ENCODE measurements at places on chromosomes 2 and 18.
A peak's percentile ranks its signal among the peaks of the same experiment; 100 is the strongest.

GRCh38 chr2:119049968-119050704, 108.1 kb downstream of the MARCO start:
- no peak for DNase-seq

- DNase-seq = no peak
Measured at GRCh38 chr2:224513991-224514390, 71.2 kb downstream of the CUL3 start.

GRCh38 chr2:22520369-22521288, 864.4 kb upstream of the KLHL29 start:
- no peak for DNase-seq

GRCh38 chr2:190843890-190844699, 36.5 kb upstream of the GLS start:
- no peak for DNase-seq

GRCh38 chr2:127618551-127619202, 27.3 kb upstream of the GPR17 start:
- no peak for DNase-seq

- no peak for DNase-seq
Measured at GRCh38 chr18:3015851-3016250, 2.9 kb upstream of the LPIN2 start.

GRCh38 chr2:240129731-240130392, 6.2 kb downstream of the COPS9 start:
- no peak for DNase-seq

DNA sequence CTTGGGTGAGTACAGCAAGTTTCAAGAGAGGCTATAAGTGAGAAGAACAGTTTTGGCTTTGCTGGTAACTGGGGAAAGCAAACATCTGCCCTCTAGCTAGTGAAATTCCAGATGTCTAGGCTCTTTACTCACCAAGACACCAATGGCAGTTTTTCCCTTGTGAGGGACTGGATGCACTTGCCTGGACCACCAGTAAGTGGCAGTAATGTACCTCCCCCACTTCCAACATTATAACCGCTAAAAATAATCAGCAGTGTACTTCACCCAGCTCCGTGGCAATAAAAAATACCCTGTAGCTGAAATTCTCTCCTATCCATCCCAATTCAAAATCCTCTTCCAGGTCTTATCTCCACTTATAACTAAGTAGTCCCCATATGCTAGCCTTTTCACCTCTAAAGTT, 383.9 kb downstream of the ARHGAP15 start:
- DNase-seq = no peak

- DNase-seq = no peak
Measured at GRCh38 chr2:63926815-63927214, 85.1 kb downstream of the UGP2 start.

DNA sequence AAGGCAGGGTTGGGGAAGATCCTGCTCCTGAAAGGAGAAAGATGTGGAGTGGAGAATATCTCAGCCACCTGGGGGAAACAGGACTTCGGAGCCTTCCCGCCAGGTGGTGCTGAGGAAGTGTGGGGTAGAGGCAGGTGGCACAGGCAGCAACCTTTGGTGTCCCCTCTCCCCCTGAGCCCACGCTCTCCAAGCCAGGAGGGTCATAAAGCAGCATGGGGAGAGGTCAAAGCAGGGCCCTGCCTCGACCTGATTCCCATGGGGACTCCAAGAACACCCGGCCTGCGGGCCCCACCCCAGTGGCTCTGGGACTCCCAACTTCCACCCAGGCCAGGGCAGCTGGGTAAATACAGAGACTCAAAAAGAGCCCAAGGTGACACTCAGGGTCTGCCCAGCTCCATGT, 54.3 kb upstream of the SLC66A3 start:
- DNase-seq = no peak

DNA sequence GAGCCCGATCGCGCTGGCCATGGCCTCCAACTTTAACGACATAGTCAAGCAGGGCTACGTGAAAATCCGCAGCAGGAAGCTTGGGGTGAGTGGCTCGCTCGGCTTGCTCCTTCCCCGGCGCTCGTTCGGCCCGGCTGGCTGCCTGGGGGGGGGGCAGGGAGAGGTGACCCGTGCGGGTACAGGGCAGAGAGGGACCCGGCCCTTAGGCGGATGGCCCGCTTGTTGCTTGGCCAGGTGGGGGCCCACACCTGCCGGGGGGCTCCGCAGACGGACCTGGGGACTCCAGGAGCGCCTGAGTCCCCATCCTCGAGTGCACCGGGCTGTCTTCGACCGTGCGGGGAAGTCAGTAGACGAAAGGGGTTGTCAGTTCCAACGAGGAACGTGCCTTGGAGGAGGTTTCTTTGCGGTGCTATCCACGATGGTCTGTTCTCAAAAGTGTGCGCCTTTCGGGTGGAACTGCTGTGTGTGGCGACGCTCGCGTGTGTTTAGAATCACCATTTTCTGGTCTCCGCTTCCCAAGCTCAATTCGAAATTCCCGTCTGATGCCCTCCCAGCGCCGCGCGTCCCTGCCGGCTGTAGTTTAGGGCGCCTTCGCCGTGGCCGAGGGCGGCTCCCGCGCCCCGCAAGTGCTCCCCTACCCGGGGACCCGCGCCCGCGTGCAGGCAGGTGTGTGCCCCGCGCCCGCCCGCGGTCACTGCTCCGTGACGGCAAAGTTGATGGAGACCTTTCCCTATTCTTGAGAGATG, 711 bp downstream of the DOK6 start:
- no peak for DNase-seq

DNA sequence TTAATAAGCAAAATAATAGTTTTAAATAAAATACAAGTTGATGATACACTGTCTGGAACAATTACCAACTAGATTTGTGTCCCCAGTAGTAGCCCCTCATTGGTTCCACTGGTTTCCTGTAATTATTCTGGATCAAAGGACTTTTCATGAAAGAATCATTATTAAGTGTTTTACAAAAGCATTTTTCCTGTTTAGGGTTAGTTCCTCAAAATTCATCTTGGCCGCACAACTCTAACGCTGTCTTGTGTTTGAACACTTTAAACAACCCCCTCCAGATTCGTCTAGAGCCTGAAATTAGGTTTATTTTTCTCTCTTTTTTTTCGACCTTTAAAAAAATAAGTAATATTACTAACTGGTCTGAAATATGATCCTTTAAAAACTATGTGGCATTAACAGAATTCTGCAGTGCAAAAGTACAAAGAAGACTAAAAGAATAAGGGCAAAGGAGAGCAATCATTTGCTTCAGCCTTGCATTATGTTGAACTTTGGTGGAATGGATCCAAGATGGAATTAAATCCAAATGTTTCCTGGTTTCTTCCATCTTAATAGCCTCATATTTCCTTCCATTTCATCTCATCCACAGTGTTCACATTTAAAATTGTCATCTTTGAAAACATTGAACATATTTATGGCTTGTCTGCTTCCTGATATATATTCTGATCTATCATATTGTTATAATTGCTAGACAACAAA, 678.4 kb downstream of the IRS1 start:
- no peak for DNase-seq

GRCh38 chr18:32930695-32931301, 158.0 kb upstream of the KLHL14 start:
- DNase-seq = no peak

- peak; percentile 55 for DNase-seq
Measured at GRCh38 chr2:233053928-233054784, 6.0 kb upstream of the INPP5D start.

- DNase-seq = no peak
Measured at GRCh38 chr2:203730076-203730729, 23.8 kb downstream of the CD28 start.

DNA sequence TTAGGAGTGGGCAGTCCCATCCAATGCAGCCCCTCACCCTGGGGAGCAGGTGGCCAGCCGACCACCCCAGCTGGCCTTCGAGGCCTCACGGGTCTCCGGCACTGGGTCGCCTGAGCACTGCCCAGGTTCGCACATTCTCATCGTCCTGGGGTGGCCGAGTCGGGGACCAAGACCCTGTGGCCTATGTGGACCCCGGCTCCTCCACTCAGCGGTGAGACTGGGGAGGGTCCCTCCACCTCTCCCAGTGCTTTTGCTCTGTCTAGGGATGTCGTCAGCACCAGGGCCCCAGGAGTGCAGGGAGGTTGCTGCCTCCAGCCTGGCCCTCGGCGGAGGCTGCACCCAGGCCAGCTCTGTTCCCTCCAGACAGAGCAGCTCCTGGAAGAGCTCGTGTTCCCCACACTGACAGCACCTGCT, 89.6 kb downstream of the TPO start:
- DNase-seq = no peak

- no peak for DNase-seq
Measured at GRCh38 chr2:160411955-160412354, 81.7 kb downstream of the RBMS1 start.

DNA sequence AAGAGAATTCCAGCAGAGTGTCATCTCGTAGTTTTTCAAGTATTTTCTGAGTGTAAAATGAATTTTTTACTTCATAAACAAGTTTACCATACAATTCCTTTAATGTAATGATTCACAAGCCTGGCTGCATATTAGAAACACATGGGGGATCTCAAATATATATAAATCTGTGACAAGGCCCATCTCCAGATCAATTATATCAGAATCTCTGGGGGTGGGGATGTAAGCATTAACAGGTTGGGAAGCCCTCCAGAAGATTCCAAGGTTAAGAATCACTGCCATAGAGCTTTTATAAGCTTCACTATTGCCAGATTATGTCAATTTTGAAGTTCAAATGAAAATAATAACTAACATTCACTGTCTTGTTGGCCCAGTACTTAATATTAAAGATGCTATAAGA, 111.2 kb downstream of the BAZ2B start:
- no peak for DNase-seq

DNA sequence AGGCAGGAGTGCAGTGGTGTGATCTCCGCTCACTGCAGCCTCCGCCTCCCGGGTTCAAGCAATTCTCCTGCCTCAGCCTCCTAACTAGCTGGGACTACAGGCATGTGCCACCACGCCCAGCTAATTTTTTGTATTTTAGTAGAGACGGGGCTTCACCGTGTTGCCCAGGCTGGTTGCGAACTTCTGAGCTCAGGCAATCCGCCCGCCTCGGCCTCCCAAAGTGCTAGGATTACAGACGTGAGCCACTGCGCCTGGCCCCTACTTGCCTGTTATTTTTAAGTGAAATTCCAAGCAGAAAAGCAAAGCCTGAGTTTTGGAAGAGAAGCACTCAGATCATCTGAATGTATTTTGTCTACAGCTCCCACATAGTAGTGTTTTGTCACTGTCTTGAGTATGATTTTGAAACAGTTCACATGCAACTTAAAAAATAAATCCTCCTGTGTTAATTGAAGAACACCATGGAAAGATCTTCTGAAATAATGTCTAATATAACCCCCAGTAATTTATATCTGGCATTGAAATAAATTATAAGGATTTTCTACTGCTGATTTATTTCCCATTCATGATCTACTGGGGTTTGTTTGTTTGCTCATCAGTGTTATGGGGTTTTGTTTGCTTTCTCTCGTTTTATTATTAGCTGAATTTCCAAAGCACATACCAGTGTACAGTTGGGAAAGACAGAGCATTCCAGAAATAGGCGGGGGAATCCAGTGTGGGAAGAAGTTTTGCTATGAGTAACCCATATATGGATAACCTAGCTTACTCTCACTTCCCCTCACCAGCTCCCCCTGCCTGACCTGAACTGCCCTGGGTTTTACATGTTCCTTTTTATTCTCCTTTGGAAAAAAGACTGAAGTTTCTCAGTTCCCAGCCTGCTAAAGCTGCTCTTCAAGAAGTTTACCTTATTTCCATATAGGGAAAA, 80.1 kb upstream of the MAP3K20 start:
- DNase-seq = no peak

DNA sequence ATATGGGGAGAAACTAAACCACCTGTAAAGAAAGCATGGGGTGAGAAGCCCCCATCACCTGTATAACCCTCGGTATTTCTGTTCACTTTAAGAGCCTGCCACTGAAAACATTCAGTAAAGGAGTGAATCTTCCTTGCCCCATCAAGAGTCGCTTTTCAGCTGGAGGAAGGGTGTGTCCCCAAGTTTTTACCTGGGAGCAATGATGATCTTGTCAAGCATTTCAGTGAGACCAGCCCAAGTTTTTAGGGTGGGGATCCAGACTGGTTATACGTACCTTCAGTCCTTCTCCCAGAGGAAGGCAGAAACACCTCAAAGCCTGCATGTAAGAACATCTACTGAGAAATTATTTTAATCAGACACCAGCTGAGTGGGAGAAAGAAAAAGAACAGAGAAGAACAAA, at the start of gene DSG1:
Gene DSG1, plus strand, starts transcription at position 301 of the 400 bp plus-strand sequence. CDS start 141 bp downstream, outside the sequence.
- no peak for DNase-seq

GRCh38 chr18:78895207-78896001, 84.2 kb upstream of the SALL3 start:
- no peak for DNase-seq

- no peak for DNase-seq
Measured at GRCh38 chr2:24883946-24884345, 36.1 kb downstream of the ADCY3 start.

DNA sequence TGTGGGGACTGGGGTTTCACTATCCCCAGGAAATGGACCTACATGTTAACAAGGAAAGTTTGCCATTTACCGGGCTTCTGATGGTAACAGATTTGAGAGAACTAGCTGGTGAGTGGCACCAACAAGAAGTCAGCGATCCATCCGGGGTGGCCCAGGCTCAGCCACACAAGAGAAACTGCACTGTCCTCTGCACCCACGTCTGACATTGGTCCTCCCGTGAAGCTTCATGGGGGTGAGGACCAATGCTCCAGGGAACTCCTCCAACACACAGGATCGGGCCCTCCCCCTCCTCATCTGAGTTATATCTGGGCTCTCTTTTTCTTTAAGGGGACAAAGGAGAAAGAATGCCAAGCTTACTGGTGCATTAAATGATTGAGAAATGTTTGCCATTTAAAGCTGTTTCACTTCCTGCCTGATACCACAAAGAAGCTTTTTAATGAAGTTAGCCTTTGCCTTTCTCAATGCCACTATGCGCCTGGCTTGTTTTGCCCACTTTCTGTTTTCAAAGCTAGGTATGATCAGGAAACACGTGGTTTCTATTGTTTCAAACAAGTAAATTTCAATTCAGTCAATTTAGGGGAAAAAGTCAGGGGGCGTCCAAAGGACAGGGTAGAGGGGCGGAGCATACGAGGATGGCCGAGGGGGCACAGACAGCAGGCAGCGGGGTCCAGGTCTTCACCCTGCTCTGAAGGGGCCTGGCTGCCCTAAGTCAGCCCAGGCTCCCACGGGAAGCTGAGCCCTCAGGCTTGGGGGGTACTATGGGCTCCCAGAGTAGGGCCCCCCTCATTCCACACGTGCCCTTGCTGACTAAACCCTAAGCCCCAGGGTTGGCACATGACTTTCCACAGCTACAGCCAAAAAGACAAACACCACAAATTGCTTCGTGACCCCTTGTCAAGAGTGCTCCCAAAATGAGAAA, 204.0 kb upstream of the ID2 start:
- peak; percentile 57 for DNase-seq

- no peak for DNase-seq
Measured at GRCh38 chr2:227717687-227718567, at the start of gene SLC19A3. TSS of gene SLC19A3 (minus strand) at chr2:227718028. CDS start at chr2:227702318, 15,710 bp downstream.

DNA sequence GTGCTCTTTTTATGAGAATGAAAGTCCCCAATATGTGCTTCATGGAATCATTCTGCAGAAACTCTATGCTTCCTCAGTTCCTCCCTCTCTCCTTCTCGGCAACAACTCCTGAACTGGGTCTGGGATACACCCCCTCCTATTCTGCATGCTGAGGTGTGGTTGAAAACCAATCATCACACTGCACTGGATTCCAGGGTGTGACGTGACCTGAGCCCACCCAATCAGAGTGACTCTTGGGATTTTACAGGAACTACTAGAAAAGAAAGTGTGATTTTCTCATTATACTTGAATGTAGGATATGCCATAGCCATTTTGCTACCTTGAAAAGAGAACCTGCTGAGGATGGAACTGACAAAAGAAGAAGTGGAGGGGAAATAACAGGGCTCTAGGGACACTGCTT, 36.3 kb downstream of the ACVR1 start:
- no peak for DNase-seq

GRCh38 chr18:28366676-28367075, 189.7 kb upstream of the CDH2 start:
- no peak for DNase-seq

- DNase-seq = no peak
Measured at GRCh38 chr18:55296778-55297177, 291.2 kb downstream of the TCF4 start.
